Activated T-cell treated with anti-CD3 and anti-CD28 coated beads for 48 hours (primary cell): ENCODE measurements at places on chromosomes 7 and 10.

DNA sequence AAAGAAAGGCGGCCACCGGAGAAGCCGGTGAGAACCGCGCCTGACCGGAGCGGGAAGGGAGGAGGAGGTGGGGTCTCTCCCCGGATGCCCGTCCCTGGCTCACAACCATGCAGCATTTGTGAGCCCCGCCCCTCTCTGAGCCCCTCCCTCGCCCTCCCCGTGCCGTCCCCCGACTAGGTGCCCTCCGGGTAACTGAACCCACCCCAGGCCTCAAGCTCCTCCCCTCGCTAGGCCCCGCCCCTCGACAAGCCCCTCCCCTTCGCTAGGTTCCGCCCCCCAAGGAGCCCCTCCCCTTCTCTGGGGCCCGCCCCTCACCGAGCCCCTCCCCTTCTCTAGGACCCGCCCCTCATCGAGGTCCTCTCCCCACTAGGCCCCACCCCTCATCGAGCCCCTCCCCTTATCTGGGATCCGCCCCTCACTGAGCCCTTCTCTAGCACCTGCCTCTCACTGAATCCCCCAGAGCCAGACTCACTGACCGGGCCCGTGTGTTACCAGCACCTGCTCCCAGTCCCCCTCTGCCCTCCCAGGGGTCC, 42.2 kb upstream of the HSPB1 start:
- peak; percentile 39 for DNase-seq

- DNase-seq = no peak
Observed at GRCh38 chr7:86775203-86775602, 131.5 kb downstream of the GRM3 start.

DNA sequence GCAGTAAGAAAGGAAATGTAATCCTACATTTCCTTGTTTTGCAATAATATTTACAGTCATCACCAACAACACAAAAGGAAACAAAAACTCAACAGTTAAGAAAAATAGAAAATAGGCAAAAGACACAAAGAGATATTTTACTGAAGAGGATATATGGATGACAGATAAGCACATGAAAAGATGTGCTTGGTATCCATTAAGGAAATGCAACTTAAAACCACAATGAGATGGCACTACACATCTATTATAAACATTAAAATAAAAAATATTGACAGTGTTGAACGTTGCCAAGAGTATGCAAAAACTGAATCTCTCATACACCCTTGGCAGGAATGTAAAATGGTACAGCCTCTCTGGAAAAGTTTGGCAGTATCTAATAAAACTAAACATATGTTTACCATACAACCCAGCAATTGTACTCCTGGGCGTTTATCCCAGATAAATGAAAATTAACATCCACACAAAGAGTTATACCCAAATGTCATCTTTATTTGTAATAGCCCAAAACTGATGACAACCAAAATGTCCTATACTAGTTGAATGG, 5.4 kb downstream of the CEP41 start:
- DNase-seq = no peak

GRCh38 chr10:114239117-114239993, at the start of gene VWA2:
Gene VWA2 (plus strand): TSS chr10:114239254. CDS start chr10:114248714, 9,460 bp downstream.
- peak; percentile 35 for DNase-seq

- DNase-seq = no peak
Observed at GRCh38 chr7:4167385-4167910, 514.6 kb upstream of the FOXK1 start.

DNA sequence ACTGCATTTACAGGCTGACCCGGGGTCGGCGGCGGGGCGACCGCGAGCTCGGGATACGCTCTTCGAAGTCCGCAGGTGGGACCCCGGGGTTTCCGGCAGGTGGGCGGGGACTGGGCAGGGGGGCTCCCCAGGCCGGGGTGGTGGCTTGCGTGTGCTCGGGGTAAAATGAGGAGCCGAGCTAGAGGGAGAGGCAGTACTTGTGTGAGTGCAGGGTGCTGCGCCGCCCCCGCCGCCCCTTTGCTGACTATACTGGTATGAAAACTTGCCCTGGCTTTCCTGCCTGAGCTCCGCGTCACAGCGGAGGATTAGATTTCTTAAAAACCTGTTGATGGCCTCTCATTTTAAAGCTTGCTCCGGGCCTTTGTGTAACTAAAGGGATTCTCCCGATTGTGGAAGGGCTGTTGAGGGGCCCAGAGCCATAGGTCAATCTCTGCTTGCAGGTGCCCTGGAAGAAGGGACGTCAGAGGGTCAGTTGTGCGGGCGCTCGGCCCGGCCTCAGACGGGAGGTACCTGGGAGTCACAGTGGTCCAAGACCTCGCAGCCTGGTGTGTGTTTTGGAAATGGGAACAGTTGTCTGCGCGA, 488 bp downstream of the ARMC10 start:
- peak; percentile 72 for DNase-seq

- no peak for DNase-seq
Observed at GRCh38 chr7:98249106-98249505, 2.9 kb downstream of the TECPR1 start.

GRCh38 chr10:44373341-44373995, 11.4 kb downstream of the CXCL12 start:
- DNase-seq = no peak

- DNase-seq = no peak
Observed at GRCh38 chr10:51297438-51297837, 223.2 kb downstream of the PRKG1 start.

DNA sequence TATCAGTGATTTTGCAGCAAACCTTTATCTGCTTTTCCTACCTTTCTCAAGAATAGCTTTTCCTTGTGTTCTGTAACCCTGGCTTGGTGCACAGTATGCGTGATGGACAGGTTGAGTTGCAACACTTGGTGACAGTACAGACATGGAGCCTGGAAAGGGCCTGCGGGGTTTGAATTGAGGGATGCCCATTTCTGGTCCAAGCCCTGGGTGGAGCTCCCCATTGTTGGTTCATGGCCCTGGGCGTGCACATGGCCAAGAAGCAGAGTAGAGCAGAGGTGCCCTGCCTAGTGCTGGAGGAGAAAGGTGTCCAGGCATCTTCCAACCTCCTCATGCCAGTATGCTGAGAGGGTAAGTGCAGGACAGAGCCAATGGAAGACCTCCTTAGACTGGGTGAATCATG, 106.6 kb upstream of the MKLN1 start:
- DNase-seq = no peak

DNA sequence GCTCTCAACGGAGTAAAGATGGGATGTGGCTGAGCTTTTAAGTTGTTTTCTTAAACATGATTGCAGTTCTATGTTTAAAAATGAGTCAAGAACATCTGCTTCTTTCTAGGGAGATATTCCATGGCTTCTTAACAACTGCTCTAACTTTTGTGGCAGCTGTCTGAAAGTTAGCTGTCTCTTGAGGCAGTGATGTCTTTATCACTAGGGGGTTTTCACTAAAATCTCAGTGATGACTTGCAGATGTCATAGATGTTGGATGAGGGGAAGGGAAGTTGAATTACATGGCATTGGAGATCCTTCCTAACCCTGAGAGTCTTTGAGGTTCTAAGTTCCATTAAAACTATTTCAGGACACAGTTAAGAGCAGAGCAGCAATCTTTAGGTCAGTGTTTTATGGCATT, 43.5 kb downstream of the PRKG1 start:
- DNase-seq = no peak

DNA sequence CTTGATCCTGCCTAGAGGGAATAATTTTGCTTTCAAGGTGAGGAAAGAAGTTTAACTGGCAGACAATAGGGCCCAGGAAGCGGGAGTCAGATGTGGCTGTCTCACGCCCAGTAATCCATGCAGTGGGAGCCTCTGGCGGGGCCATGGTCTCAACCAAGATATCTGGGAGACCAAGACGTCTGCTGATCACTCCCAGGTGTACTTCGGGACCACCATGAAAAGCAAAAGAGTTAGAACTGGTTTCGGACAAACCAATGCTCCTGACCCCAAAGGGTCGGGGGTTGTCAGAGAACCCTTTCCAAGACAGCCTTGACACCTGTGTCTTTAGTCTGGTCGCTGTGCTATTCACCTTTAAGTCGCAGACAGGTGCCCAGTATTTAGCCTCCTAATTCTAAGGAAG, 256.9 kb upstream of the MBL2 start:
- no peak for DNase-seq

- DNase-seq = no peak
Observed at GRCh38 chr10:129968020-129968852, 4.2 kb upstream of the EBF3 start.

DNA sequence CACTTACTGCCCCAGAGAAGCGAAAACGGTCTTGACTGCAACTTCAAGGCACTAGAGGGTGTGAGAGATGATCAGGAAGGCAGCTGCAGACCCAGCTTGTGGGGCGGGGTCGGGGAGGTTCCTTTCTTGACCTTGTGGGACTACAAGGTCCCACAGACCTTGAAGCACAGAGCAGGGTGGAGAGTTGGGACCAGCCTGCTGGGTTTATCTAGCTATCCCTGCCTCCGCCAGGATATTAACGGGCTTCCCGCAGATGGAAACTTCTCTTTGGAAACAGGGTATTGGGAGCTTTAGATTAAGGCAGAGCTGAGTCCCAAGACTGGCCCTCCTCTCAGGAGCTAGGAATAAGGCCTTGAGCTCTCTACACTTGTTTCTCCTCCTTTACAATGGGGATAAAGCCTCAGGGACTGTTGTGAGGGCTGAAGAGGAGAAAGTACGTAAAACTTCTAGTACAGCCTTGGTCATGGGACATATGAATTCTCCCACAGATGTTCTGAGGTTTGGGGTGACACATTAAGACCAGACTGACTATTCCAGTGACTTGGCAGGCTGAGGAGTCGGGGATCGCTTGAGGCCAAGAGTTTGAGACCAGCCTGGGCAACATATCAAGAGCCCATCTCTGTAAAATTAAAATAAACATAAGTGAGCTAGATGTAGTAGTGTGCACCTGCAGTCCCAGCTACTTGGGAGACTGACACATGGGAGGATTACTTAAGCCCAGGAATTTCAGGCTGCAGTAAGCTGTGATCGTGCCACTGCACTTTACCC, 153.2 kb downstream of the CDH23 start:
- no peak for DNase-seq

DNA sequence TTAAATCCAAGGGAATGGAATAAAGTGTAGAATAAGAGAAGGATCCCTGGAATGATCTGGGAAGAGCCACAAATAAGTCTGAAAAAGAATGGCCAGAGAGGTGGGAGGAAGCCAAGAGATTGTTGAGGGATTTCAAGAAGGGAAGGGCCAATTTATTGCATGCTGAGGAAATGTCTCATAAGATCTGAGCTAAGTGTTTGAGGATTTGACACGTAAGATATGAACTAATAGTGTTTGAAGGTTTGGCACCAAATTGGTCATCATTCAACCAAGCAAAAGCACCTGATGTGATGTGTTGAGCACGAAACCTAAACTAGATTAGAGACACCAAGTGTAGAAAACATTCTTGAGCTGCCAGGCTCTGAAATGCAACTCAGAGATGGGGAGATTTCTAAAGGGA, 97.9 kb downstream of the TSPAN12 start:
- DNase-seq = no peak

DNA sequence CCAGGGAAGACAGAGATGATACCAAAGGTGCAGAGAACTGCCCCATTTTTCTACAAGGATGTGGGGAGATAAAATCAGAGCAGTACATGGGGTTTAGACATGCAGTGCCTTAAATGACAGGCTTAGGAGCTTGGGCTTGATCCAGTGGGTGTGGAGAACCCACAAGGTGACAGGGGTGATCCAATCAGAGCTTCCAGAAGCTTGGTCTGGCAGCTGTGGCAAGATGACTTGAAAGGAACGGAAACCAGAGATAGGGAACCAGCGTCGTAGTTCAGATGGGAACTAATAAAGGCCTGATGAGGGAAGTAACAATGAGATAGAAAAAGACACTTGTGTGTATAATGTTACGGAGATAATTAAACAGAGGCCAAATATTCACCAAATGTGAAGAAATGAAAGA, 80.7 kb downstream of the SLC37A3 start:
- no peak for DNase-seq

GRCh38 chr10:70617798-70618568, 15.4 kb upstream of the PRF1 start:
- peak; percentile 35 for DNase-seq

DNA sequence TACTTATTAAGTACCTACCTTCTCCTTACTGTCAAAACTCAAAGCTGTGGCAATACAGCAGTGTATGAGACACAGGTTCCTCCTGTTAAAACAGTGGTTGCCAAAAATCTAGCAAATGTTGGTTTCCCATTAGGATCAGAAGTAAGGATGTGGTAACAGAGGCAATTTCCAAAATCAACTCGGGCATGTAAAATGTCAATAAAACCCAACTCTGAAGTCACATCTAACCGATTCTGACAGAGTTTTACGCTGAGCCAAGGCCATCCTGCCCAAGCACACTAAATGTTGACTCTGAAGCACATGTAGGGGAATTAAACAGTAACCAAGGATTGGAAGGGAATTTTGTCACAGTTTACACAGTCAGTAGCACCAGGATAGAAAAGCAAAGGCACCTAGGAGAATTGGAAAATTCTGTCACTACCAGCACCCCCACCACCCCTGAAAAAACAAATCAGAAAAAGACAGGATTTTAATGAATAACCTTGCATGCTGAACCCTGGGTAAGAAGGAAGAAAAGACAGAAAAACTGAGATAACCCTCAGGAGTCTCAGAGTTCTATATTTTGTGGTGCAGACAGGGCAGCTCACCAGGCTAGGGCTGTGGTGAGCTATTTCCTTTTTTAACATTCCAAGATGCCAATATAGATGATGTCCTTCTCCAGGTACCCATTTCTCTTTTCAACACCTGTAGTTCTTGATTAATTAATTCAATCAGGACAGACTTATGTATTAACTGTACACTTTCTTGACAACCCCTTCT, 119.5 kb downstream of the DOCK4 start:
- no peak for DNase-seq

GRCh38 chr10:78441694-78442093, 408.0 kb downstream of the RPS24 start:
- no peak for DNase-seq
